GM10248 (cell line): ENCODE measurements at places on chromosomes 3 and 15.

- DNase-seq = no peak
Observed at GRCh38 chr3:128369881-128370642, 96.6 kb downstream of the DNAJB8 start.

DNA sequence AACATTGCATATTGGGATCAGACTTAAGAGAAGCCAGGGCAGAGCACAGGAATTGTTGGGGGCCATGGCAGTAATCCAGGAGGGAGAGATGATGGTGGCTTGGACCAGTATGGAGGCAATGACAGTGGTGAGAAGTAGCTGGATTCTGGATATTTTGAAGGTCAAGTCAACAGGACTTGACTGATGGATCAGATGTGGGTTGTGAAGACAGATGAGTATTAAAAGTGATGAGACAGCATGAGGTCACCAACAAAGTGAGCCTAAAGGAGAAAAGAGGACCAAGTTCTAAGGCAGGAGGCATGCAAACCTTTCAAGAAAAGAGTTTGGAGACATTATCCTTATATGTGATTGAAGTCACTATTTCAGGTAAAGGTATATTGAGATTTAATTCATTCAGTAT, 56.6 kb upstream of the TIPARP start:
- no peak for DNase-seq

DNA sequence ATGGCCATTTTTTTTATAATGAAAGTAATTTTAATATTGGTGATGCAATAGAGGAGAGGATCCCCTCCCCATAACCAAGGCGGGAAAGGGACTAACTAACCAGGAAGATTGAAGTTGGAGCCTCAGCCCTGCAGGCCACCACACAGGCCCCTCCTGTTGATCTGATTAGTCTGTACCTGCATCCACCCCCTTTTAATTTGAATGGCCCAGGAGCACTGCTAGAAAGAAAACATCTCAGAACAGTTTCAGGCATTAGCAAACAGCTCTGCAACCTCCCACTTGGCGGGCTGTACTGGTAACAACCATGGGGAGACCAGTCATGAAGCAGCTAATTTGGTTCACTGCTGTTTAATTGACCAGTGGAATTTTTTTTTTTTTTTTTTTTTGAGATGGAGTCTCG, 10.3 kb downstream of the CAV3 start:
- DNase-seq = no peak

GRCh38 chr3:42090973-42091731, at the start of gene TRAK1:
Gene TRAK1, plus strand, starts transcription at chr3:42091357. Its CDS starts 113 bp downstream, at chr3:42091470.
- DNase-seq = no peak

GRCh38 chr15:89106200-89106599, 17.9 kb downstream of the ABHD2 start:
- no peak for DNase-seq

DNA sequence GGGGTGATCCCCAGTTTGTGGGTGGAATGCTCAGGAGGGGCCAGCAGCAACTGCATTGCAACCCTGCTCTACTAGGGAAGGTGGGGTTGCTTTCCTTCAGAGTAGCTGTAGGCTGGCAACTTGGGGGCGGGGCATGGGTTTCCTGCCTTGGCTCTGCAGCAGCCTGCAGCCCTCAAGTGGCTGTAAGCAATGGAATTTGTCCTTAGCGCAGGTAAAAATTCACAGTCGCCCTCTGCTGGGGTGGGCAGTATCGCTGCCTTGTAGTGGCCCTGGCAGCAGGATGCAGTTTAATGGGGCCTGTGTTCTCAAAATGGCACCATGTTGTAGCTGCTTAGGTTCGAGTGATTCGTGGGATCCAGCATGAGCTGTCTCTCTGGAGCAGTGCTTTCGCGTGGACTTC, 29.8 kb downstream of the STT3B start:
- DNase-seq = no peak

DNA sequence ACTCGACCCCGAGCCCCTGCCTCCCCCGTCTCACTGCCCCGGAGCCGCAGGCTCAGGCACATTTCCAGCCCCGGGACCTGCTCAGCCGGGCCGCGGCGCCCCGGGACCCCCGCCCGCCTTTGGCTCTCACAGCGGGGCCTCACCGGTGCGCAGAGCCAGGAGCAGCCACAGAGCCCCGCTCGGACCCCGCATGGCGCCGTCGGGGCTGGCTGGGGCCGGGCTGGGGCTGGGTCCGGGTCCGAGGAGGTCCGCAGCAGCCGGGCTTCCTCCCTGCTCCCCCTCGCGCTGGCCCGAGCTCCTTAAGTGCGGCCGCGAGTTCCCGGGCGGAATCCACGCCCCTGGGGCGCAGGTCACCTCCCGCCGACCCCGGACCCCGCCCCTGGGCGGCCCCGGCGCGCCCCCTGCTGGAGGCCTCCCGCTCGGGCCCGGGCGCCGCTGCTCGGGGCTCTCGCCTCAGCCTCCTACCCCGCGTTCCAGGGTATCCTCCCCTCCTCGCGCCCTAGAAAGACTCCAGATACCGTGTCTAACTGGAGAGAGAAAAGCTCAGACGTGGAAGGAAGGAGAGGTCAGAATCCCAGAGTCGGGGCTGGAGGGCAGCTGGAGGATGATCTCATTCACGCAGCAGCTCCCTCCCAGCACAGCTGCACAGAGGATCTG, at the start of gene MELTF:
Gene MELTF, minus strand, starts transcription at position 307 of the 657 bp plus-strand sequence. Its CDS starts 115 bp downstream, at position 192.
- DNase-seq = peak; percentile 98
